Stimulated activated naive CD8-positive, alpha-beta T cell treated with anti-CD3 and anti-CD28 coated beads, Interleukin-15, amount 100 ng/mL, for 72 hours (primary cell): ENCODE measurements at places on chromosomes 11 and 22.

GRCh38 chr11:113382121-113382520 lies 5.5 kb upstream of the ANKK1 start:
- no peak for DNase-seq

DNA sequence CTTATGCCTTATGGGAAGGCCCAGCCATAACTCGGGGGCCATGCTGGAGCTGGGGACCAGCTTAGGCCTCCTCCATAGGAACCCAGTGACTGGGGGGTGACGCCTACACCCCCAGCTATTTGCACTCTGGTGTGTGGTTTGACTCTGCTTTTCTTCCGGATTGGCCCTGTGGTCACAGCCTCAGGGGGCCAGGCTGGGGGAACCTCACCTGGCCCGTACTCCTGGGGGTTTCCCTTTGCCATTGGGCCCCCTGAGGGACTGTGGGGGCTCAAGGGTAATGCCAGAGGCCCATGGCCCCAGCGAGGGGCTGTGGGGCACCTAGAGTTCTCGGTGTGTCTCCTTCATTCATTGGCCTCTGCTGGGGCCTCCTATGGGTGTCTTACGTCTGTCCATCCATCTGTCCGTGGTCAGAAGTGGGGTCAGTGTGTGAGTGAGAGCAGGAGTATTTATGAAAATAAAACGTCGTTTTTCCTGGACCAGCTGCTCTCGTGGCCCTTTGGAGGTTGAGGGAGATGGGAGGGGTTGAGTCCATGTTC lies 6.3 kb upstream of the SH3BP1 start:
- peak; percentile 83 for DNase-seq

- DNase-seq: no peak
Measured at GRCh38 chr11:130561441-130561881, 113.0 kb downstream of the ADAMTS15 start.

GRCh38 chr11:108393046-108393445 lies 74.3 kb downstream of the C11orf65 start:
- DNase-seq: no peak

DNA sequence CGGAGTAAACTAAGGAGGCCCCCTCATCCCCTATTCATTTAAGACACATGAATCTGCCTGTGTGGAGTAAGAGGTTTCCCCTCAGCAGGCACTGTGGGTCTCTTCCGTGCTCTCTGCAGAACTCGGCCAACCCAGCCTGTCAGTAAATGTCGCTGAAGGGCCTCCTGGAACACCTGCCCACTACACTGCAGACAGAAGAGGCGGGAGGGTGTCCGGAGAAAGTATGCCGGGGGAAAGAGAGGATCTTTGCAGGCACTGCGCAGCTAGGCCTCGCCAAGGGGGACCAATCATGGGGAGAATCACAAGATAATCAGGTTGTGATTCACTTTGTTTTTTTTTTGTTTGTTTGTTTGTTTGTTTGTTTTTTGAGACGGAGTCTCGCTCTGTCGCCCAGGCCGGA lies 110.8 kb downstream of the MORC2 start:
- DNase-seq: no peak

GRCh38 chr11:67055812-67056211 lies 835 bp upstream of the RHOD start:
- no peak for DNase-seq

GRCh38 chr11:95359756-95360155 lies 128.8 kb upstream of the SESN3 start:
- no peak for DNase-seq

- no peak for DNase-seq
Measured at GRCh38 chr11:67489203-67489884, 6.5 kb downstream of the AIP start.

GRCh38 chr11:63937713-63938478 lies 906 bp upstream of the NAA40 start:
- no peak for DNase-seq

DNA sequence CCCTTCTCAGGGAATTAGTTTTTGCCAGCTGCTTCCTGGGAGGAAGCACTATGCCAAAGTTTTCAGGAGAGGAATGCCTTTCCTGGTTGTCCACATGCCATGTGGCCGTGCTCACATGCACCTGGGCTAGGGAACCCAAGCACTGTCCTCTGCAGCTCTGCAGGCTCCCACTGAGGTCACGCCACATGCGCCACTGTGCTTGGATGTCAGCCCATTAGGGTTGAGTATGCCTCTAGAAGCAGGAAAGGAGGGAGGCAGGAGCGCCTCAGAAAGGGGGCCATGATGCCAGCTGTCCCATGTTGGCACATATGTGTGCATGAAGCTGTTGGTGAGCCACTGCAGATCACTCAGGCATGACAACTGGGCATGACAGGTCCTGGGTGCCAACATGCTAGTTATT lies 81.6 kb upstream of the SUSD2 start:
- DNase-seq: no peak

DNA sequence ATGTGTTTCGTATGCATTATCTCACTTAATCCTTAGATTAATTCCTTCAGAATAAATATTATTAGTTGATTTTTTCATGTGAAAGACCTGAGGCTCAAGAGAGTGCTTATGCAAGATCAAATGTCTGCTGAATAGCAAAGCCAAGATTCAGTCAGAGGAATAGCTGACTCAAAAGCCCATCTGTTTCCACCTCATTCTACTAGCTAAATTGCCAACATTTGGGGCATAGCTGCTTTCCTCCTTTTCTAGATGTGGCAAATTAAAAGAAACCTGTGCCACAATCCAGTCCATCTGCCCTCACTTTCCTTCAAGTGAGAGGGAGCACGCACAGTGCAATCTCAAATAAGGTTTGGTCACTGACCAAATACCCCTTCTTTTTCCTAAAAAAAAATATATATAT lies 121.1 kb downstream of the PAX6 start:
- no peak for DNase-seq

GRCh38 chr11:62646825-62647608 lies 604 bp upstream of the GANAB start:
- DNase-seq: no peak
